ENCODE measurements at places on chromosomes 3 and 15.

DNA sequence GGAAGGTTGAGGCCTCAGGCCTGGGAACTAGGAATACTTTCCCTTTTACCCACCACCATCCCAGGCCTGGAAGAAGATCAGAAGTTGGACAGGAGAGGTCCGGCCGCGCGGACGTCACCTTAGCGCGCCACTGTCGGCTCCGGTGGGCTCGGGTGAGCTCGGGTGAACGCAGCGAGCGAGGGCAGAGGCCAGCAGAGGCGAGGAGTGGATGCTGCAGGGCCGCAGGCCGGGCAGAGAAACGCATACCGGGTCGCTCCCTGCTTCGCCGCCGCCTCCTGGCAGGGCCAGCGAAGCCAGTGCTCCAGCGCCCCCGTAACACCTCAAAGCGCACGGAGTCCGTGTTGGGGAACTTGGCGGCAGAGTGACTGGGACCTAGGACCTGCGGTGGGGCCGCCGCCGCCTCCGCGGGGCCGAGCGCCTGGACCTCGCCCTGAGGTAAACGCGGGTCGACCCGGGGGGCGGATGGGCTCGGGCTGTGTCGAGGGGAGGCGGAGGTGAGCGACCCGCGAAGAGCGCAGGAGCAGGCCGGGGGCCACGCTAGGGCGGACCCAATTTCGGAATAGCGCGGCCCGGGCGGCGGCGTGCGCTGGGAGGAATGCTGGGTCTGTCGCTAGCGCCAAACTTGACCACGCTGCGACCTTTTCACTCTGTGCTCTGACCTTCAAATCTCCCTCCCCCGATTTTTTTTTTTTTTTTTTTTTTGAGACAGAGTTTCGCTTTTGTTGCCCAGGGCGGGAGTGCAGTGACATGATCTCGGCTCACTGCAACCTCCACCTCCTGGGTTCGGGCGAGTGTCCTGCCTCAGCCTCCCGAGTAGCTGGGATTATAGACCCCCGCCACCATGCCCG is 1.6 kb downstream of the CYP11A1 start:
- no peak for DNase-seq

- DNase-seq, result peak; percentile 88
These were observed 24.7 kb downstream of the MYO5A start for GRCh38 chr15:52503788-52504496.

GRCh38 chr3:178067721-178068120 is 468.5 kb upstream of the KCNMB2 start:
- DNase-seq, result no peak

DNA sequence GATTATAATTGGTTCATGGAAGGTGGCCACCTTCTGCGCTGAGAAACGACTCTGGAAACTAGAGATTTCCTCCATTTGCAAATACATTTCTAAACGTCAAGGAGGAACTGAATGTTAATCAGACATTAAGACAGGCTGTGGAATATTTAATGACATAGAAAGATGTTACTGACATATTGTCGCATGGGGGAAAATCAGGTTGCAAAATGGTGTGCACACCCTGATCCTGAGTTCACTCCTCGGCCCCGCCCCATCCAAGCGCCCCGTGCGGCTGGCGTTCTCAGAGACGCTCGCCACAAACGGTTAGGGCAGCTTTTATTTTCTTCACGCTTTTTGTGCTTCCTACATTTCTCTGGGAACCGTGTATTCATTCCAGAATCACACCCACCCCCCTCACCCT is 10.7 kb downstream of the H1-8 start:
- DNase-seq, result peak; percentile 71

- DNase-seq, result no peak
These were observed 9.2 kb downstream of the SHC4 start for GRCh38 chr15:48954538-48954937.

- peak; percentile 89 for DNase-seq
These were observed 6.5 kb upstream of the TM4SF19 start for GRCh38 chr3:196344663-196345062.

DNA sequence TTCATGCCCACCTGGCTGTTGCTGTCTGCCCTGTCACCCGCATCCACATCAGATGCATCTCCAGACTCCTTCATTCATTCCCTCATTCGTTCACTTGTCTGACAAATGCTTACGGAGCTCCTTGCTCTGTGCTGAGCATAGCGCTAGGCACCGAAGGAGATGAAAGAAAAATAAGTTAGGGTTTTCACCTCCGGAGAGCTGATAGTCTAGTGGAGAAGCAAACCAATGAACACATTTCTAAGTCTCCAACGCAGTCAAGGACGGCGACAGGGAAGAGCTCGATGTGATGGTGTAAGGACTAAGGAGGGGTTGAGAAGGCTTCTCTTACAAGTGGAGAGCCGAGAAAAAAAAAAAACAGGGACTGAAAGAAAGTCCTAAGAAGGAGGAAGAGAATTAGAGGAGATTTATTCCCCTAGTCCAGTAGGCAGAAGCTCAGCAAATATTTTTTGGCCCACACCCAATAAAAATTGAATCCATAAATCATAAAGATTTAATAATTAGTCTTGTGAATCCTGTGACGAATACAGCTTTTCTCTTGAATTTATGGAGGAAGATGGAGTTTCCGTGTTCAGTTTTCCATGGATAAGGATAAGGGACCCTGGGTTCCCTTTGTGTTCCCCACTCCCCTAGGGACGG is 127.2 kb upstream of the DLG1 start:
- no peak for DNase-seq

GRCh38 chr3:145692751-145693150 is 468.2 kb downstream of the PLOD2 start:
- DNase-seq, result no peak

DNA sequence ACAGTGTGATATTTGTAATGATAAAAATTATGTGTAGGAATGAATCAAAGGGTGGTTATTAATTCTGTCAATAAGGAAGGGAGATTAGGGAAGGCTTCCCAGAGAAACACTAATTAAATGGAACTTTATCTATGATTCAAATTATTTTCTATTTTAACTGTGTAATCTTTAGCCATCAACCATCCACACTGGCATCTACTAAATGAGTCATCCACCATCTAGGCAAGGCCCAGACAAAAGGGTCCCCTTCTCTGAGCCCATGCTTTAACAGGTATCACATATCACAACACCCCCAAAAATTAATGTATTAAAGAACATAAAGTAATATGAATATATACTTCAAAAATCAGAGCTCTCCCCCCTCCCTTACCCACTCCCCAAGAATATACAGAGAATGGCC is 19.9 kb upstream of the TPM1 start:
- DNase-seq, result no peak

GRCh38 chr15:36208868-36209582 is 370.4 kb upstream of the CDIN1 start:
- DNase-seq, result no peak
